Suppressor macrophage treated with lipopolysaccharide for 1 hour (primary cell): ENCODE measurements at places on chromosomes 4 and X.

DNA sequence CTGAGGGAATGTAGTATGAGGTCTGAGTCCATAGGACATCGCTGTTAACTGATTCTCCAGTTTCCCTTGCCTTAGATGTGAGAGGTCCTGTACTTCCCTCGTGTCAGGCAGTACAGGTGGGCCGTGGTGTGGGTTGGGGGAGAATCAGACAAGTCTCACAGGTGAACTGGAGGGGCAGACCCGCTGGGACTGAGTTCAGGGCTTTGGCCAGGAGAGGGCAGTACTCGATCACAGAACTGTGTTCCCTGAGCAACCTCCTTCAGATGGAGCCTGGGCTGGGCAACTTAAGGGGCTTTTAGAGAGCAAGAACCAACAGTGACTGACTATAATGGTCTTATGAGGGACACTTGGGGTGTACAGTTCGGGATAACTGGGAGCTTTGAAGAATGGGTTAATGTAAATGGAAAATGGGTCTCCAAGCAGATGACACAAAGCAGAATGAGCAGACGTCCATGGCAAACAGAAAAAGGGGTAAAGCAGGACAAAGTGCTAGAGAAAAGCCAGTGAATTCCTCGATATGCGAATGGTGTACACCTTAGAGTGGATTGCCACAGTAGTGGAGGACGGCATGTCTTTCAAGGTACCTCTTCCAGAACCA, 83.6 kb downstream of the CCNG2 start:
- peak; percentile 77 for DNase-seq

DNA sequence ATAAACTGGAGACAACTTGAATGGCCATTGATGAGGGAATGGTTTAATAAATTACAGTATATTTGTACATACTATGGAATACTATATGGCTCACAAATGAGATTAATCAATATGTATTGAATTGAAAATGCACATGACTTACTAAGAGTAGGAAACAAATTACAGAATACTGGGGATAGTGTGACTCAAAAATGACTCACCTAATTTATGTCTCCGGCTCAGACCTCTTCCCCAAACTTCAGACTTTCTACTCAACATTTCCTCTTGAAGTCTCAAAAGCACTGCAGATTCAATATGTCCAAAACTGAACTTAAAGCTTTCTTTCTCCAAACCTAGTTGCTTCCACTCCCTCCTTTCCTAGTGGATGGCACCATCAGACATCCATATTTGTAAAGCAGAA, 28.8 kb upstream of the GRIA3 start:
- no peak for DNase-seq

GRCh38 chrX:84737471-84737871, 235.2 kb upstream of the HDX start:
- DNase-seq = no peak

DNA sequence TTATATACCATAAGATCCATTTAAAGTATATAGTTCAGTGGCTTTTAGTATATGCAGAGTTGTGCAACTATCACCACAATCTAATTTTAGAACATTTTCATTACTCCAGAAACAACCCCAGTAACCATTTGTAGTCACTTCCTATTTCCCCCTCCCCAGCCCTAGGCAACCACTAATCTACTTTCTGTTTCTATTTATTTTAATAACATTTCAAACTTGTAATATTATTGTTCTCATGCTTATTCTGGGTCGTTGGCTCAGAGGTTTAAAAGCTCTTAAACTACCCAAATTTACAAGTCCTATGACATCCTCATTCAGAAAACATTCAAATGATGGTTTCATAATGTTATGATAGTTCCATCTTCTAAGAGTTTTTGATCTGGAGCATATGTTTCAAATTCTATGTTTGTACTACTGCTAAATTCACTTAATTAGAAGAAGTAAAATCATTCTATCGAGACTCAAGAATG, 18.4 kb downstream of the XIAP start:
- DNase-seq = peak; percentile 68

DNA sequence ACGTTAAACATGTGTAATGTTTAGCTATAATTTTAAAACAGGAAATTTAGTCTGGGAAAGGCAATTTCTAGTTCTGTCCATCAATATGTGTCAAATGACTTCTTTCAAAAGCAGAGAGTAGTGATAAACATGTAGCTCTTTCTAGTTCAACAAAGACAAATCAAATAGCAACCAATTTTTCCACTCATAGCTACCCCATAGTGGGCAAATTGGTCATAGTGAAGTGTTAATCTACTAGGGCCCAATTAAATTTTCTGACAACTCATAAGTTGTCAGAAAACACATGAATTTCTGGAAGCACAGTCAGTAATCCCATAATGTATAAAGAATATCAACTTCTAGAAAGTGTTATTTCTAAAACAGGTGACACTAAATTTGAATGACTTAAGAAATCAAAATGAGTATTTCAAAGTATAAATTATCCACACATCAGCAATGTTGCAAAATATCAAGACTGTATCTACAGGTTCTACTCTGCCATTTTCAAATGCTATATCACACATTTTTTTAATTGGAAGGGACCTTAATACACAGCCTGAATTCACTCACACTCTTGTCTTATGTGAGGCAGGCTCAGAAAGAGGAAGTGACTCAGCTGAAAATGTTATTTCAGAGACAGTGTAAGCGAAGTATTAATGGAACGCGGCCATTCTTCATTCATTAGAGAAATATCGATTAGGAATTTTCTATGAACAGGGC, 7.7 kb downstream of the OCIAD2 start:
- peak; percentile 65 for DNase-seq

DNA sequence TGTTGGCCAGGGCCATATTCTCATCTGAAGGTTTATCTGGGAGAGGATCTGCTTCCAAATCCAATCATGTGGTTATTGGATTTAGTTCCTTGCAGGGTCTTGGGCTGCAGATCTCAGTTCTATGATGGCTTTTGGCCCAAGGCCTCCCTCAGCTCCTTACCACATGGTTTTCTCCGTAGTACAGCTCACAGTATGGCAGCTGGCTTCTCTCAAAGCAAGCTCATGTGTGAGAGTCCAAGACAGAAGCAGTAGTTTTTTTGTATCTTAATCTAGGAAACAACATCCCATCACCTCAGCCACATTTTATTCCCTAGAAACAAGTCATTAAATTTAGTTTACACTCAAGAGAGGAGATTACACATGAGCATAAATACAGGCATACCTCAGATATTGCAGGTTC, 24.5 kb downstream of the MND1 start:
- no peak for DNase-seq

- DNase-seq = no peak
Observed at GRCh38 chr4:181258569-181258968, 984.6 kb upstream of the TENM3 start.

DNA sequence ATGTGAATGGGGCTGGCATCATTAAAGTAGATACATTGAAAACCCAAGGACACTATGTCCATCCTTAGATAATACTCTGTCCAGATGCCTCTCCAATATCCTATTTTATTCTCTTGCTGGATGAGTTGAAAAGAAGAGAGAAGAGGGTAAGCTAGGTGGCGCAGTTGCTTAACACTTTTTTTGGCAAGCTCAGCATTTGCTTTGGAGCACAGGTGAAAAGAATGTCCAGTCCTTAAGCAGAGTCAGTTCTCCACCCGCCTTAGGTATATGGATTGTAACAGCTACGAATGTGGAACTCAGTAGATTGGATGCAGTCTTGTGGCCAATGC, 208.4 kb downstream of the NWD2 start:
- DNase-seq = peak; percentile 35

GRCh38 chr4:35900286-35901243, 343.7 kb downstream of the ARAP2 start:
- DNase-seq = peak; percentile 20

GRCh38 chrX:110420771-110421499, 62.3 kb downstream of the RTL9 start:
- no peak for DNase-seq

DNA sequence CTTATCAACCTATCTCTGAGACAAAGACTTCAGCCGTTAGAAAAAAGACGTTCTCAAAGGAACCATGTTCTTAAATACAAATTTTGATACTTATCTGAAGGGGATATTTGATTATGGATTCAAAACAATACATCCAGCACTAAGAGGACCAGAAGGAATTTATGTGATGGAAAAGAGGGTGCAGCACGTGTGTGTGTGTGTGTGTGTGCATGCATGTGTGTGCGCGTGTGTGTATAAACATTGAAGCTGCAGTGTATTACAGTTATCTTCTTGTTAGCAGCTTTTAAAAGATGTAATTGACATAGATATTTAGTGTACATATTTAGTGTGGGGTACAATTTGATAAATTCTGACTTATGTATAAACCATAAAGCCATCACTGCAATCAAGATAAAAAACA, 44.9 kb downstream of the ANK2 start:
- DNase-seq = no peak

DNA sequence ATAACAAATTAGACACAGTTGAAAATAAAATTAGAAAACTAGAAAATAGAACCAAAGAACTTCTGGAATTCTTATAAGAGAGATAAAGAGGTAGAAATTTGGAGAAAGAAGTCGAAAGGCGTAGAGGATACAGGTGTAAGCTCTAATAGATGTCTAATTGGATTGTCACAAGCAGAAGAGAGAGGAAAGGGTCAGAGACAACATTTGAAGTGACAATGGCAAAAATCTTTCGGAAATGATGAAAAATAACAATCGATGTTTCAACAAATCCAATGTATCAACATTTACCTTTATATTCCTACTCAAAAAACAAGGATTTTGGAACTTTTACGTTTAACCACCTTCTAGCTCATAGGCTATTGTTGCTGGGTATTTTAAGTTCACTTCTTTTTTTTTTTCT, 3.8 kb downstream of the CXCL8 start:
- DNase-seq = peak; percentile 45

GRCh38 chr4:68349279-68349648, 626 bp downstream of the YTHDC1 start:
- peak; percentile 61 for DNase-seq

DNA sequence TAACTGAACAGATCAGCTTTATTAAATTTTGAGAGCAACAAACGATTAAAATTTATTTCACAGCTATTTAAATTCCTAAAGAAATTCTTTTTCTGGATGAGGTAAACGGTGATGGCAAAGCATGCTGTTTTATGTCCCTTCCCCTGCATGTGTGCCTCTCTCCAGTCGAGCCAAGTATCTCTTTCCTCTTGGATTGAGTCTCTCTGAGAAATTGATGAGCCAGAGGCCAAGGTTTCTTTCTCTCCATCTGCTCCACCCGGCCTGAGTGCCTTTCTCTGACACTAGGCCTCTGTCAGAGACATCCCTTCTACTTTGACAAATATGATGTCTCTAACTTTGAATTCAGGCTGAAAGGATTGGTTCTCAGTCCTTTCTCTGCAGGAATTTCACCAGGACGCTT, 42.6 kb upstream of the PARM1 start:
- DNase-seq = no peak

GRCh38 chr4:15331930-15332329, 95.9 kb upstream of the C1QTNF7 start:
- DNase-seq = no peak

DNA sequence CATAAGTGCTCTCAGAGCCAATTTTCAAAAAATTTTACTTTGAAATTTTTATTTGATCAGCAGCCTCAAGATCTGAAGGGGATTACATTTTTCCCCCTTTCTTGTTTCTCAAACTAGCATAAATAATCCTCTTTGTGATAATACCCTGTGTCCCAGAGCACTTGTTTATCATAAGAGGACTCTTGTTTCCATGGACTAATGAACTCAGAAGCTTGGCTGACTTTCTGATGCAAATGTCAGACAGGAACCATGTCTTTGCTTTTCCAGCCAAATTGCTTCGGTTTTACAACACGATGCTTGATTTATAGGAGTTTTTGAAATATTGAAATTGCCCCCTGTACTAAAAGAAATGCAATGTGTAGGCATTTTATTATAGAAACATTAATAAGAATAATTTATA, 859.3 kb upstream of the LCORL start:
- no peak for DNase-seq

DNA sequence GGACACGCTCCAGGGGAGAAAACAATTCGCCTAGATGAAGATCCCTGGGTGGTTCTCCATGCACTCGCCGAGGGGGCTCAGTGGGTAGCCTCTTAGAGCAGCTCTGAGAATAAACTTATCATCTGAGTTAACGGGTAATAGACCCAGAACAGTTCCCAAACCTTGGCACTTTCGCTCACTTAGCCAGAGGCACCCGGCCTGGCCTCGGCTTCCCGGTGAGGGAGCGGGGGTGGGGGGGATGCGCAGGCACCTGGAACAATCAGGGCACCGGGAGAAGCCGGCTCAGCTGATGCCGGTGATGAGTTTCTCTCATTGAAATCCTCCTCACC, 405 bp upstream of the ZAR1 start:
- DNase-seq = no peak

- DNase-seq = no peak
Observed at GRCh38 chrX:135170877-135171519, at the start of gene CT55. CT55 (minus strand) TSS chrX:135171398; CDS start chrX:135171171, 227 bp downstream.

GRCh38 chrX:15856222-15856587, 1.6 kb upstream of the AP1S2 start:
- DNase-seq = peak; percentile 69

- DNase-seq = no peak
Observed at GRCh38 chr4:38993683-38994082, 38.5 kb downstream of the TMEM156 start.

DNA sequence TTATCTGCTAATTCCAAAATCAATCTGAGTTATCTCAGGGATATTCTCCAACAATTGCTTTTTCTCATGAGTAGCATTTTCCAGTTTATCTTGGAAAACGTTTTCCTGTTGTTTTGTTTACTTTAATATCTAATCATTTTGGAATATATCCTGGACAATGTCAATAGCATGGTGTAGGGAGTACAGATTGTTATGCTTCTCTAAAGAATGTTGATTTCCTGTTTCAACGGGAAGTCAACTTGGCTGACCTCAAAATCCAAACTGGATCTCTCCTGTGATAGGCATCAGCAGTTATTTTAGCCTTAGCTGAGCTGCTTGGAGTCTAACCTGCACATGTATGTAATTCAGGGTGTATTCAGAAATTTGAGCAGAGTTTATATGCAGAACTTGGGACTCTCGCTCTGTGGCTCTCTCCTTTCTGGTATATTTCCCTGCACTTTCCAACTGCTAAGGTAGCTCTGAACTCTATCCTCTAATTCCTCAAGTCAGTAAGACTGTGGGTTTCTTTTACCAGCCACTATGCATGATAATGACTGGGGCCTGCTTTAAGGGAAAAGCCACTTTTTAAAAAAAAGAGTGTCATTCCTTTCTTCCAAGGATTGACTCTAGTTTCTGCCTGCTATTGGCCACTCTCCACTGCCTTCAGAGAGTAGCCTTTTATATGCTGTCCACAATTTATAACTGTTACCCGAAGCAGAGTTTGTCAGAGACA, 7.7 kb downstream of the PRSS48 start:
- no peak for DNase-seq

DNA sequence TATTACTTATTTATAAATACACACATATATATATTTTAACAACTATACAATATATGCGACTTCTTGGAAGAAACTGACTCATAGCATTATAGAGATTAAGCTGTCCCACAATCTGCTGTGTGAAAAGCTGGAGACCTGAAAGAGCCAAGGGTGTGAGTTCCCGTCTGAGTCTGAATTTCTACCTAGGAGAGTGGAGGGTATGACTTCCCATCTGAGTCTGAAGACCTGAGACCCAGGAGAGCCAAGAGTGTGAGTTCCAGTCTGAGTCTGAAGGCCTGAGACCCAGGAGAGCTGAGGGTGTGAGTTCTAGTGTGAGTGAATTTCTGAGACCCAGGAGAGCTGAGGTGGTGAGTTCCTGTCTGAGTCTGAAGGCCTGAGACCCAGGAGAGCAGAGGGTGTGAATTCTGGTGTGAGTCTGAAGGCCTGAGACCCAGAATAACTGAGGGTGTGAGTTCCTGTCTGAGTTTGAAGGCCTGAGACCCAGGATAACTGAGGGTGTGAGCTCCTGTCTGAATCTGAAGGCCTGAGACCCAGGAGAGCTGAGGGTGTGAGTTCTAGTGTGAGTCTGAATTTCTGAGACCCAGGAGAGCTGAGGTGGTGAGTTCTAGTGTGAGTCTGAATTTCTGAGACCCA, 8.9 kb upstream of the P2RY8 start:
- no peak for DNase-seq
